T-helper 2 cell (primary cell): ENCODE measurements at places on chromosomes 6 and 20.

GRCh38 chr6:34524499-34524898, 31.6 kb downstream of the SPDEF start:
- DNase-seq, result no peak

GRCh38 chr6:8529250-8529649, 93.9 kb upstream of the SLC35B3 start:
- DNase-seq, result no peak

GRCh38 chr6:163226181-163226835, 188.2 kb upstream of the QKI start:
- no peak for DNase-seq

DNA sequence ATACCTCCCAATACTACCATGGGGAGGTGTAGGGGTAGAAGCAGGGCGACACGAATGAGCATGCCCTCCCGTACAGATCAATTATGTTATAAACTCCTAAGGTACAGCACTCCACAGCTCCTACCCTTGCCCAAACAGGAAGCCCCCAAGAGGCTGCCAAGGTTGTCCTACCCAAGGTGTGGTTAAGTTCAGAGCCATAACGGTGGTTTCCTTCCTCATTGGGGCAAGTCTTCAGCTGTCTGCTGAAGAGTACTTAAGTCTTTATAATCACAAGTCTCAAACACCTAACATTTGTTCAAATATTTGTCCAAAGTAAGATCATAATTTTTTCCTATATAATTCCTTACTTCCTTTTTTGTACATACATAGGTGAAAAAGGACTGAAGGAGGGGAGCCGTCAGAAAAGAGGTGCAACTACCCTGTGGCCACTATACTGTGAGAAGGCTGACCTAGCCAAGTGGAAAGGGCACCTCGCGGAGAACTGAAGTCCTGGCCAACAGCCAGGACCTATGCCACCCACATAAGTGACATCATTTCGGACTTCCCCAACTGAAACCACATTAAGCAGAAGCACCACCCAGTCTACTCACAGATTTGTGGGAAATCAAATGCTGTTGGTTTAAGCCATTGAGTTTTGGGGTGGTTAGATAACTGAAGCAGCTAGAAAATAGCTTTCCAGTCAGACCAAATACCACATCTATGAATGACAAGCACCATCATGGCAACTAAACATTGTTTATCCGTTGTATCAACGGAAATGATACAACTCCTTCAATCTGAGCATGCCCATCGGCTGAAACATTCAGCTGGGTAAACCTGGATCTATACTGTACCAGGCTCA, 2.9 kb upstream of the RAB22A start:
- peak; percentile 23 for DNase-seq

- no peak for DNase-seq
Observed at GRCh38 chr6:36130667-36131510, 576 bp downstream of the MAPK13 start.

DNA sequence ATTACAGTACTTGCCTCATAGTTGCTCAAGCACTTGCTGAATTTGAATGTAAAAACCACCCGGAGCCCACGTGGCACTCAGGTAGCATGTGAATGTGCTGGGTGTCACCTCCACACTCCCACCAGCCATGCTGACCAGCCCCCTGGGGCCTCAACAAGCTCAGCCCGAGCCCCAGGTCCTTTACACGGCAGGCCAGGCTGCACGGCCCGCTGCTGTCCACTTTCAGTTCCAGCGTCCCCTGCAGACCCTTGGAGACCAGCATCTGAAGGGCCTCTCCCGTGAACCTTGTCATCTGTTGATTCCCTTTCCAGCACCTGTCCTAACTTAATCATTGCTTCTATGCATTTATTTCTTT, 33.3 kb upstream of the ZBP1 start:
- no peak for DNase-seq

GRCh38 chr6:2179950-2180349, 65.5 kb downstream of the GMDS start:
- no peak for DNase-seq

DNA sequence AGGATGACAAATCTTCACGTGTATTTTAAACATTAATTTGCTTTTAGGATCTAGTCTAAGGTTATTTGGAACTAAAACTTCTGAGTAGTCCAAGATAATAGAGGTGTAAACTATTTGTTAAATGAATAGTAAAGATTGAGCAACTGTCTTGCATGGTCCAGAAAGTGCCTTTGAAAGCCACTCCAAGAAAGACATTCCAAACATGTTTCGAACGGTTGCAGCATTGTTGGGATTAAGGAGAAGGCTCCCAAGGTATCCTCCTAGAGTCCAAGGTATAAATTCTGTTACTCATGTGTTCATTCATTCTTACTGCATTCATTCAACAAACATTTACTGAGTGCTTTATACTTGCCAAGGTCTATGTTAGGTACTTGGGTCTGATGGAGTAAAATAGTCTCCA, 28.8 kb upstream of the MYLK2 start:
- no peak for DNase-seq

DNA sequence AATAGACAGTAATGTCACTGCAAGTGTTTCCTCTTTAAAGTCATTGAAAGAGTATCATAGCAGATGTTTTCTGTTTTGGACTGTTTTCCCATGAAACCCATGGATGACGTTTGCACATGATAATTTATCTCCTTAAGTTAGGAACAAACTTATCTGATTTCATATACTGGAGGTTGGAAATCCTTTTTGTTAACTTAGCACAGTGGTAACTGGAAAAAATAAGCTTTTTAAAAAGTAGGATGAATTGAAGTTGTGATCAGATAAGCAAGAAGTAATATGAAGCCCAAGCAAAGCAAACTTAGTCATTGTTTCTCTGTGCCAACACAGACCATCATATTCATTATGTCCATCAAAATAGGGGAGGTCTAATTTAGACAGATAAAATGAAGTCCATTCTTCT, 61.6 kb downstream of the PLCB4 start:
- no peak for DNase-seq

DNA sequence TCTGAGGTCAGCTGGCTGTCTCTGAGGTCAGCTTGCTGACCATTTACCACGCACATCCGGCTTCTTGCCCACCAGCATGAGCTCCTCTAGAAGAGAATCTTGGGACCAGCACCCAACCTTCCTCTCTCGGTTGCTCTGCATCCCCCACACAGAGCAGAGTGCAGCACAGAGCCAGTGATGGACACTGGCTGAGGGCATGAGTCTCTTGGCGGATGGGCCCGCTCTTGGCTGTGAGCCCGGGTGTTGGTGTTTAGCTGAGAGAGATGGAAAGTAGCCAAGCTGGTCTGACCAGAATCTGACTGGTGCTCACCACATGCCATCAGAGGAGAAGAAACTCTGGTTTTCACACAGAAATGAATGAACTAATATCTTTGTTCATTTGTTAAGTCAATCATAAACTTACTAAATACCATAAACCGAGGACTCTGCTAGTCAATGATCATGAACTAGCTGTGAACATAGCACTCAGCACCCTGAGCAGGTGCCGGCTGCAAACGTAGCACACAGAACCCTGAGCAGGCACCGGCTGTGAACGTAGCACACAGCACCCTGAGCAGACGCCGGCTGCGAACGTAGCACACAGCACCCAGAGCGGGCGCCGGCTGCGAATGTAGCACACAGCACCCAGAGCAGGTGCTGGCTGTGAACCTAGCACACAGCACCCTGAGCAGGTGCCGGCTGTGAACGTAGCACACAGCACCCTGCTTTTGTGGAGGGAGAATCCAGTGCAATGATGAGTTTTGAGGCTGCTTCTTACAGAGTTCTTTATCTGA, 10.4 kb upstream of the THBS2 start:
- DNase-seq, result no peak

- DNase-seq, result no peak
Observed at GRCh38 chr20:49523767-49524360, 41.4 kb upstream of the KCNB1 start.

- no peak for DNase-seq
Observed at GRCh38 chr6:52230685-52231084, 13.6 kb downstream of the IL17F start.

DNA sequence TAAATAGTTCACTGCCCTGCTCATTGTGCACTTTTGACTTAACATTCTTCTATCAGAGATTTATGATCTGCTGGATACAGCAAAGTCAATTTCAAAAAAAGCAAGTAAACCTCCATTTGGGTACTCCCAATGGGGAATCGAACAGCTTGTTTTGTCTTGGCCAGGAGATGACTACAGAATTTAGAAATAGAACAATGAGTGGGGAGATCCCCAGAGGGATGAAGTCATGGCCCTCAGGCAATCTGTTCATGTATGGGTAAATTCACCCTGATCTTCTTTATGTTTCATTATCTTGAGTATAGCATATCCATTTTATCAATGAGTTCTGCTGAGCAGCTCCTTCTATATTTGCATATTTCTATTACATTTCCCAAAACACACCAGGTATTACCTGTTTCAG, 1681.9 kb downstream of the HACE1 start:
- no peak for DNase-seq

DNA sequence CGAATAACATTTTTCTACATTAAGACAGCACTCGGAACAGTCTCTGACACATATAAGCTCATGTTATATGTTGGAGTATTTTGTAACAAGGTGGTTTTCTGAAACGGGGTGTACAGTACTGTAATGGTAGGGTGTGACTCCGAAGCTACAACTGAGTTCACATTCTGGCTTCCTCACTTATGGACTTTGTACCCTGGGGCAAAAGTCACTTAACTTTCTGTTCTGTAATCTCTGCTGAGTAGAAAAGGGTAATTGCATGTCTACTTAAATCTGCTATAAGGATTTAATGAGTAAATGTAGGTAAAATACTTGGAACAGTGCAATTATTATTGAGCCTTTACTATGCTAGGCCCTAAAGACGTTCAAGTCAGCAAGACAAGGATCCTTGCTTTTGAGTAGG, 4.7 kb upstream of the LTV1 start:
- DNase-seq, result no peak

DNA sequence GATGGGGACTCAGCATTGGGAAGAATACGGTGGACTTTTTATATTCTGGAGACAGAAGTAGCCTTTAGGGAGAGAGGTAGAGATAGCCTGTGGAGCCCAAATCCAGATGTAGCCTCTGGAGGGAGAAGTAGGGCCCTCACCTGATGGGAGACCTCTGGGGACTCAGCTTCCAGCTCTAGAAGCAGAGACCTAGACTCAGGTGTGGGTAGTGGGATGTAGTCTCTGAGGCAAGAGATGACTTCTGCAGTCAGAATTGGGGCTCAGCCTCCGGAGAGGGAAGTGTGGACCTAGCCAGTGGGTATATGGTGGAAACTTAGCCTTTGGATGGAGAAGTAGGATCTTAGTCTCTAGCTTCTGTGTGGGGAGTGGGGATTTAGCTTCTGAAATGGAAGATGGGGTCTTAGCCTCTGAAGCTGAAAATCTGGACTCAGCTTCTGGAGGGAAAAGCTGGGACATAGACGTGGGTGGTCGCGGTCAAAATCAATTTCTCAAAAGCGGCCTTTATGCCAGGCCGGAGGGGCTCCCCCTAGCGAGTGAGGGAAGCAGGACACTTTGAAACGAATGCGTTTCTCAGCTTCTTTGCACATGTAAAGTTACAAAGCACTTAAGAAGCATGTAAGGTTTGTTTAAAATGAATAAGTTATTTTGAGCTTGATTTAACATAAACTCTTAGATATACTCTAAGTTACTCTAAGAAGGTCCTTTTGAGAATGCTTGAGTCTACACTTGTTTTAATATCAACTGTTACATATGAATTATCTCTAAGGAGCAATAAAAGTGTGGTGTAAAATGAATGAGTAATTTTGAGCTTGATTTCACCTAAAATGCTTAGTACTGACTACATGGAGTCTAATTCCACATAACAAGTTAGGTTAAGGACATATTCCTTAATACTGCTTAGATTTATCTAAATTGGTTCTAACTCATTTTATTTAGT, 12.9 kb upstream of the ZNF343 start:
- DNase-seq, result peak; percentile 30

- no peak for DNase-seq
Observed at GRCh38 chr6:159117563-159117962, 51.6 kb upstream of the FNDC1 start.

DNA sequence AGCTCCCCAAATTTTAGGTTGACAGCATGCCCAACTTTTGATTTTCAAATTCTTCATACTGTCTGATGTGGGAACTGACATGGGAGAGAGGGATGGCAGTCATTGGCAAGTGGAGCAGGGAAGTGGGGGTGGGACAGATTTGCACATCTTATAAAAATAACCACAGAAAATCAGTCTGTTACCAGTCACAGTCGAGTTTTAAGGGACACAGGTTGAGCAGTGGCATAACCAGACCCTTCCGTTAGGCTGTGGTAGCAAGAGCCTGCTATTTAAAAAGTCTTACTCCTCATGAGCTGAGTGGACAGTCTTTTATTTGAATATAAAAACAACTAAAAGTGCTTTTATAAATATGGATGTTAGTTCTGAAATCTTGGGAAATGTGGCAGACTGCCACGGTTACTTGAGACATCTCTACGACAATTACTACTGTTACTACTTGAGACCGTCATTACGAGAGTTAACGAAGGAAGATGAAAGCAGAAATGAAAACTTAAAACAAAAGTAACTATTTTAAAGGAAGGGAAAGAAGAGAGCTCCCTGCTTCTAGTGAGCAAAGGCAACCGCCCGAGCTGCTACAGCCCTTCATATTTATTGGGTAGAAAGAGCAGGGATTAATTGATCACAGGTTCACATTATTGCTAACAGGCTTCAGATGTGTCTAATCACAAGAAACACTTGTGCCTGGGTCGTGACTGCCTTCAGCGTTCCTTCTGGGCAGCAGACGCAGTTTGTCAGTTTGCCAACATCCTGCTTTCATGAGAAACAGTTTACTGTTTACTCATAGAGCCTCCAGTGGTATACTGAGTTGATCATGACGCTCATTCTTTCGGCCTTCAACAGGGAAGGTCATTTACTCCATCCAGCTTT, 71.3 kb downstream of the EFHC1 start:
- DNase-seq, result peak; percentile 55

GRCh38 chr6:144796070-144796469, 510.9 kb downstream of the UTRN start:
- no peak for DNase-seq

- no peak for DNase-seq
Observed at GRCh38 chr20:46539113-46539512, 11.3 kb downstream of the OCSTAMP start.

- DNase-seq, result no peak
Observed at GRCh38 chr20:36847710-36848040, 28.3 kb upstream of the TLDC2 start.

DNA sequence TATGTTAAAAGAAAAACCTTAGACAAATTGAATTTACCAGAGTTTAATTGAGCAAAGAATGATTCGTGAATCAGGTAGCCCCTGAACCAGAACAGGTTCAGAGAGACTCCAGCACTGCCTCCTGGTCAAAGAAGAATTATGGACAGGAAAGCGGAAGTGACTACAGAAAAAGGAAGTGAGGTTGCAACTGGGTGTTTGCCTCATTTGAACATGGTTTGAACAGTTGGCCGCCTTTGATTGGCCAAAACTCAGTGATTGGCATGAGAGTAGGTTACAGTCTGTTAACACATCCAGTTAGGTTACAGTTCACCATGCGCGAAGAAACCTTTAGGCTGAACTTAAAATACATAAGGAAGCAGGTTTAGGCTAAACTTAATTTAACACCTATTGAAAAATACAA, 248.8 kb downstream of the TFAP2A start:
- no peak for DNase-seq

- no peak for DNase-seq
Observed at GRCh38 chr6:136250686-136251008, 536 bp upstream of the MTFR2 start.
